Stimulated activated CD4-positive, alpha-beta T cell treated with anti-CD3 and anti-CD28 coated beads, TNF-alpha, amount 100 ng/mL, for 48 hours (primary cell): ENCODE measurements at places on chromosomes 1 and 21.

GRCh38 chr1:226002667-226003501 lies 3.7 kb upstream of the SDE2 start:
- no peak for DNase-seq

- no peak for DNase-seq
These were observed 21.1 kb downstream of the PYHIN1 start for GRCh38 chr1:158952416-158952815.

DNA sequence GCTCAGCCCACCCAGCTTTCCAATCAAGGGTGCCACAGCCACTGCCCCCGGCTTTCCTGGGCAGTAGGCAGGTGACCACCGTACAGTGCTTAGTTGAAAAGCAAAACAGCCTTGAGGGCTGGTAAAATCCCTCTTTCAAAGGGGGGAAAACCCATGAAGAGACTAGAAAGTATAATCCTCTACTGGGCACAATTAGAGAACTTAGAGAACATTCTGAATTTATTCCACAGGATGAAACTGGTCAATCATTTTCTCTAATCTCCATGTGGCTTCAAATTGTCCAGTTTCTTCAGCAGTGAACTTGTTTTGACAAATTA lies 15.3 kb upstream of the LRRC47 start:
- no peak for DNase-seq

GRCh38 chr1:162736184-162736583 lies 54.3 kb upstream of the HSD17B7 start:
- DNase-seq: no peak

DNA sequence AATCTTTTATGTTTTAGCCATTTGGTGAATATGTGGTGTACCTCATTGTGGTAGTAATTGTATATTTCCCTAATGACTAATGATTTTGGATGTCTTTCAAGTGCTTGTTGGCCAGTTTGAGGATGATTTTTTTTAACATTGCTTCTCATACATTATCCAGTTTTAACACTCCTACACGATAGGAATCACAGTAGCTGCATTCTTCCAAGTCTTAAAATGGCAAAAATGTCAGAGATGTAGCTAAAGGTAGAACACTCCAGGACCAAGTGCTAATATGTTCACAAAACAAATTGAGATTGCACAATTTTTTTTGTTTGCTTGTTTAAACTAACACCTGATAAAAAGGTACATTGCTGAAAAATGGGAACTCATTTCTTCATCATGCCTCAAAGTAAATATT lies 11.7 kb downstream of the USP25 start:
- DNase-seq: no peak

- DNase-seq: no peak
These were observed 38.2 kb upstream of the CSF3R start for GRCh38 chr1:36520771-36521420.
